ENCODE measurements at places on chromosomes 4 and X.

- no peak for DNase-seq
Measured at GRCh38 chr4:71136071-71136470, 142.6 kb downstream of the DCK start.

GRCh38 chrX:373641-374471 is 12.9 kb downstream of the PPP2R3B start:
- no peak for DNase-seq

DNA sequence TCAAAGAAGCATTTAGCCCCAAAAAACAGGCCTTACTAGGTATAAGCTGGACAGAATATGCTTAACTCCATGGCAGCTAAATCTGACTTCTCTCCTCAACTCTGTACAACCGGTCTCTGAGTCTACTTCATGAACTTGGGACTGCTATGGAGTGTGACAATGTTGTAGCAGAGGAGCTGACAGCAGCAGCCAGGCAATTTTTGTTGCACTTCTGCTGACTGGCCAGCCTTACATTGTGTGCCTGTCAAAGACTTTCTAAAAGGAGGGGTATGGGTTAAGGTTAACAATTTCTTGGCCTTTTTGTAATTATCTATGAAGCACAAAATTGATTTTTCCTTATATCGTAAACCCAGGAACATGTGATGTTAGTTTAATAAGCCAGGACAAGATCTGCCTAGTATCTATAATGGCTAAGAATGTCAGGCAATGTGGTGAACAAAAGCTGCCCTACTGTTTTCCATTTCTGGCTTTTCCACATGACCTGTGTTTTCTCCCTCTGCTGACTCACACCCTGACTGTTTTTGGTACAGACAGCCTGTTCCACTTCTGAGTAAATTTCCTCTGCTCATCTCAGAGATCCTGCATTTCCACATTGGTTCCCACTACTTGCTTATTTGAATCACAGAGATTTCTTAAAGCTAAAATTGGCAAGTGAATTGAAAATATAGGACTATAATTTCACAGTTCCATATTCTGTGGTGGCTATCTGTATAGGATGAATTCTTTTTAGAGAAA is 9.3 kb downstream of the NOX1 start:
- DNase-seq, result no peak

GRCh38 chr4:152278505-152279233 is 257.2 kb downstream of the FBXW7 start:
- DNase-seq, result no peak

DNA sequence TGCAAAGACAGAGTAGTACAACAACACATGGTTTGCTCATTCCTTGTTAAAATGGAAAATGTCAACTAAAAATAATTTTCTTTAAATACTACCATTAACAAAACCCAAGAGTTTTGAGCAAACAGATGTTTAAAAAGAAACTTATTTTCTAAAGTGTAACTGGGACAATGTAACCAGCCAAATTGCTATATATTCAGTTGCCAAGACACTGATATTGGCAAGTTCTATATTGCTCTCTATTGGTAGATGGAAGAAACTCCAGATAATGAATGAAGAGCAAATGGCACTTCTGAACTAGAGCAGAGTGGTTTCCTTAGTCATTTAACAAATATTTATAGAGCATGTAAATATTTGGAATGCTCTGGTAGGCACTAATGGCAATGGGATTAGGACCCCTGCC is 966.2 kb downstream of the RPA4 start:
- DNase-seq, result no peak

- no peak for DNase-seq
Measured at GRCh38 chrX:108001218-108001814, 19.1 kb upstream of the TEX13B start.

DNA sequence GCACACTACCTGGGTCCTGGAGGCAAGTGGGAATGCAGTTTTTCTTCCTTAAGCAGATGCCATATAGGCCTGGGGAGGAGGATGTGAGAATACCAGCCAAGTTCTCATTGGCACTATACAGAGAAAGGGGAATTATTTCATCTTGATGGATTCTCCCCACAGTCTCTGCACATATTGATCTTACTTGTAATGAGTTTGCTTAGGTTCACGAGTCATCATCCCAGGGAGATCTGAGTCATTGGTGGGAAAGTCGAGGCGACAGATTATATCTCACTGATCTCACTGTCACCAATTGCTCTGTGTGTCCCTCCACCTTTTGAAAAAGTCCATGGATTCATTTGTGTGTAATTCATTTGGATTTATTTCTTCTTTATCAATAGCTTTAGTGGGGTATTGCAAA is 156.8 kb downstream of the AR start:
- DNase-seq, result no peak

- DNase-seq, result no peak
Measured at GRCh38 chr4:37762294-37762990, 64.0 kb upstream of the PGM2 start.

DNA sequence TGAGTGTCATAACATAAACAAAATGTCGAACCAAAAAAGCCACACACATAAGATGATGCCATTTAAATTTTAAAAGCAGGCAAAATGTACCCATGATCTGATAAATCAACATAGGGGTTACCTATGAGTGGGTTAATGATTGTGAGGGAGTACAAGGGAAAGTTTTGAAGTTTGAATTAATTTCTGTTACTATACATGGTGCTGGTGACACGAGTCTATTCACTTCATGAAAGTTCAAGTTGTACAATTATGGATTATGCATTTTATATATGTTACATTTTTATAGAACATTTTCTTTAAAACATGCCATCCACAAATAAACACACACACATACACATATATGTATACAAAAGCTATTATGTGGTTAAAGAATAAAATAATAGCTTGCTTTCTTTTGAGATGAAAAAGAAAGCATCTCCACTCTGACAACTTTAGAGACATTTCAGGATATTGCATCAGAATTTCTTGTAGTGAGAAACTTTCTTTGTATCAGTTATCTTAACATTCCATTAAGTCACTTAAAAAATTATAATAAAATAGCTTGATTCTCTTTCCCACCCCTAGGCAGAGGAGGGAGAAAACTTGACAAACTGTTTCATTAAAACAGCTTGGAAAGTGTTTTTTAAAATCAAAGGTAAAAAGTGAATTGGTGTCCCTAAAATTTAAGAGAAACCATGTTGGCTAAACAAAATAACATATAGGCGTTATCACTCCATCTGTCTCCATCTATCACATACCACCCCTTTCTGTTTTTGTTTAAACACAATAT is 891.8 kb upstream of the NDST4 start:
- no peak for DNase-seq

DNA sequence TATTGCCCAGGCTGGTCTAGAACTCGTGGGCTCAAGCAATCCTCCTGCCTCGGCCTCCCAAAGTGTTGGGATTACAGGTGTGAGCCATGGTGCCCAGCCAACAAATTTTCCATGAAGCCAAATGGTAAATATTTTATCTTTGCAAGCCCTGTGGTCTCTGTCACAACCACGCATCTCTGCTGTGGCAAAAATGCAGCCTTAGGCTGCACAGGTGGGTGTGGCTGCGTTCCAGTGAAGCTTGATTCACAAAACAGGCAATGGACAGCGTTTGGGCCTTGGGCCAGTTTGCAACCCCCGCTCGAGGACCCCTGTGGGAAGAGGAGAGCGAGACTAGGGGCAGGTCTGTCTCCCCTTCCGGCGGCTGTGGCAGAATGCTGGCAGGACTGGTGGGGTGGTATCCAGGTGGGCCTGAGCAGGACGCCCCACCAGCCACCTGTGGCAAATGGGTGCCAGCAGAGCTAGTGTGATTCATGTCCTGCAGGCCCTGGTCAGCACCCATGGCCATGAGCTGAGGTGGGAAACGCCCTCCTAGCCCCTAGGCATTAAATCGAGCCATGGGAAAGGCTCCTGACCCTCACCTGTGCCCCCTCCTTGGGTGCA is 19.7 kb downstream of the HTRA3 start:
- no peak for DNase-seq

DNA sequence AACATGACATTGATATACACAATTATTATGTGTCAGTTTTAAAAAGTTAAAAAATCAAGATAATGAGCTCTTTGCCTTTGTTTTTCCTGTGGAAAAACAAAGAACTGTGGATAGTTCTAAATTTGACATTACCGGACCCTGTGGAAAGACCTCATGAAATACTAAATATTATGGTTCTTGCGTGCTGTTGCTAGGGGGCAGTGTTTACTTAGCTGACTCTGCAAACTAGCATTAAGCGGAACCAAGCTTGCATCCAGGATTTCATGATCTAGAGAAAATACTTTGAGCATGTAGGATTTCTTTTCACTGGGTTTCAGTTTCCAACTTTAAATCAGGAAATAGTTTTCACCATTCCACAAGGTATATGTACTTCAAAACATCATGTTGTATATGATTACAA is 33.6 kb downstream of the CLCN4 start:
- no peak for DNase-seq

DNA sequence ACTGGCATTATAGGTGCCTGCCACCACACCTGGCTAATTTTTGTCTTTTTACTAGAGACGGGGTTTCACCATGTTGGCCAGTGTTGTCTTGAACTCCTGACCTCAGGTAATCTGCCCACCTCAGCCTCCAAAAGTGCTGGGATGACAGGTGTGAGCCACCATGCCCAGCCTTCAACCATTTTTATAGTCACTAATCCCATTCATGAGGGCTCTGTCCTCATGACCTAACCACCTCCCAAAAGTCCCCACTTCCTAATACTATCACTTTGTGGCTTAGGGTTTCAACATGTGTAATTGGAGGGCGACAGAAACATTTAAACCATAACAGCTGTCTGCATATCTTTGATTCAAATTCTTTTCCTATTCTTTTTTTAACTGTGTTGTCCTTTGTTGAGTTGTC is 229.6 kb upstream of the AGA start:
- DNase-seq, result no peak

DNA sequence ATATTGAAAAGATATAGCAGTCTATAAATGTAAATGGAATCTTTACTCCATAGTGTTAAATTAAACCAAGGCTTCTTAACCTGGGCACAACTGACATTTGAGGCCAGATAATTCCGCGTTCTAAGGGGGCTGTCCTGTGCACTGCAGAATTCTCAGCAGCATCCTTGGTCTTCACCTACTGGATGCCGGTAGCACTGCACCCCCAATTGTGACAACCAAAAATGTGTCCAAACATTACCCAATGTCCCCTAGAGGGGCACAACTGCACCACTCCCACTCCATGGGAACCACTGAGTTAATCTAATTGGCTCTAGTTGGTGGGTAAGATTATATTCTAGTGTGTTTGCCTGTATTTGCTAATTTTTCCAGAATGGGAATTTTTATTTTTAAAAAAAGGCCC is 16.6 kb downstream of the AP1S2 start:
- DNase-seq, result no peak

DNA sequence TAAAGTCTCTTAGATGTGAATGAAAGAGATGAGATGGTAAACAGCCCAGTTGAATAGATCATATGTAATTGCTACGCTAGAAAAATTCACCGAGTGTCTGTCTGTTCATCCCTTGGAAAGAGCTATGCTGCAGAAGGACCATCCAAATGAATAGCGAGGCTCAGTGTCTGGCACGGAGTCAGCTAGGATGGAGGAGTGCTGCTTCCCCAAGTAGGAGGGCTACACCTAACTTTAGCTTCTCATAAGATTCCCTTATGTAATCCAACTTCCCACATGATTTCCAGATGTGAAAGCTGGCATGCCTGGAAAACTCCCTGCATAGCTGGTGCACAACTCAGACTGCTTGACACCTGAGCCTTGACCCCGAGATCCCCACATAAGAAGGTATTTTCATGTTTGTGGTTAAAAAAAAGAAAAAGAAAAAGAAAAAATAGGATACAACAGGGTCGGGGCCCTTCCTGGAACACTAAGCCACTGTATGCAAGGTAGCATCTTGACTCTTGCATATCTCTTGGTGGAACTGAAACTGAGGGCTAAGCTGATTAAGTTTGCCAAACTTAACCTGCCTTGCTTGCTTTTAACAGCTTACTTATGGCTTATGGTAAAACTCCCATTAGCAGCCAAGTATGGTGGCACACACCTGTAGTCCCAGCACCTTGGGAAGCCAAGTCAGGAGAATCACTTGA is 82.3 kb downstream of the FREM3 start:
- no peak for DNase-seq

- no peak for DNase-seq
Measured at GRCh38 chr4:141900856-141901255, 264.5 kb downstream of the IL15 start.

DNA sequence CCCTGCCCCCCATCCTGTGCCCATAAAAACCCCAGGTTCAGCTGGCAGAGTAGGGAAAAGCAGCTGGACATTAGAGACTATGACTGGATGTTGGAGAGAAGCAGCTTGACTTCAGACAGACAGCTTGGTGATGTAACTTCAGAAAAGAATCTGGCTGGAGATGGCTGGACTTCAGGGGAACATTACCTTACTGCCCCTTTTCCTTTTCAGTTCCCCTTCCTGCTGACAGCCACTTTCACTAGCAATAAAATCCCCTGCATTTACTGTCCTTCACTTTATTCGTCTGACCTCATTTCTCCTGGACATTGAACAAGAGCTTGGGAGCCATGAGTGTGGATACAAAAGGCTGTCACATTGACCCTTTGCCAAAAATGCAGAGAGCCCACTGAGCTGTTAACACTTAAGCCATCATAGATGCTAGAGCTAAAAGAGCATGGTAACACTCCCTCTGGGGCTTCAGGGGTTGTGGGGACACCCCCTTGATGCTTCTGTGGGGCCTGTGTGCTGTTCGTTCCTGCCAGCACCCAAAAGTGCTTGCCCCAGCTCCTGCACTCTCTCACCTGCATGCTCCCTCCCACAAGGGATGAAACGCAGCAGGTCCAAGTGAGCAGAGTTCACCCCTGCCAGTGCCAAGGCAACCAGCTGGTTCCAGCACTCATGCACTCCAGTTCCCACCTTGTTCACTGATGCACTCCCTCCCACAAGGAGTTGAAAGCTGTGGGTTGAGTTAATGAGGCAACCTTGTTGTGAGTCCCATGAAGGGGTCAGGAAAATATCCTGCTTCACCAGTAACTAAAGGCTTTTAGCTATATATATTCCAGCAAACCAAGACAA is 263.8 kb upstream of the NDST3 start:
- DNase-seq, result no peak

DNA sequence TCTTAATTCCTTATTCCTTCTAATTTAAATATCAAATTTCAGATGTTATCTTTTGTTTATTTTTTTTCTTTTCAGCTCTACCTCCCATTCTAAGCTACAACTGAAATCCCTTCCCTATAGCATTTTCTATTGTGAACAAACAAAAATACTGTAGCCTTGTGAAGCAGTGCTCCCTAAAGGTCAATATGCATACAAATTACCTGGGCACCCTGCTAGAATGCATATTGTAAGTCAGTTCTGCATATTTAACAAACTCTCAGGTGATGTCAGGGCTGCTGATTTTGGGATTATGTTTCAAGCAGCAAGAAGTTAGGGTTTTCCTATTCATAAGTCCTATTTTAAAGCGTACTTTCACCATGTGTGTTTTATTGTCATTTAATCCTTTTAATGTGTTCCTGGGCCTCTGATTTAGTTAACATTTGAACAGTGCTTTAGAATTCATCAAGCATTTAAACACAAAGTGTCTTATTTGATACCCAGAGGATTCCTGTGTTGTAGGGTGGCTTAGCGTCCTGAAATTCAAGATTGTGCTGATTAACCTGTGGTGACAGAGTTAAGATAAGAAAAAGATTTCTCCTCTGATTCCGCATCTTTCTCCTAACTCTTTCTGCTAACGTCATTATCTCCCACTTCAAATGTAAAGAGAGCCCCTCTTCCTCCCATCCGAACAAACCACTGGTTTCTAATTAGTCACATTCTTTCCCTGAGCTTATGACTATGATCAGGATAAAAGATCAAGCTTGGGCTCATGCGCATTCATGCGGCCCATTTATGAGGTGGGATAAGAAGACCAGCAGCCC is 221.3 kb downstream of the ANK2 start:
- no peak for DNase-seq

GRCh38 chr4:152334931-152335330 is 201.0 kb downstream of the FBXW7 start:
- no peak for DNase-seq

GRCh38 chrX:6021316-6022091 is 207.2 kb downstream of the NLGN4X start:
- no peak for DNase-seq
